ENCODE measurements at places on chromosomes 2 and 18.

- DNase-seq = no peak
Observed at GRCh38 chr2:129396980-129397599, 582.4 kb upstream of the RAB6C start.

DNA sequence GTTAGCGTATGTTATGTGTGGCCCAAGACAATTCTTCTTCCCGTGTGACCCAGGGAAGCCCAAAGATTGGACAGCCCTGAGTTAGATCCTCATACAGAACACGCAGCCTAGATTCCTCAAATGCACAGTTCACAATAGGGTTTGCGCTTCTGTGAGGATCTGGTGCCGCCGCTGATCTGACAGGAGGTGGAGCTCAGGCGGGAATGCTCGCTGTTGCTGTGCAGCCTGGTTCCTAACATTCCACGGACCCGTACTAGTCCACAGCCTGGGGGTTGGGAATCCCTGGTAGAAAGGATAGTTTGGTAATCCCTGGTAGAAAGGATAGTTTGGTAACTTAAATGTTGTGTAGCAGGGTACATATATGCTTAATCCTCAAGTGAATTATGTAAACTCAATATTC lies 27.0 kb downstream of the MAPRE3 start:
- DNase-seq = no peak

- no peak for DNase-seq
Observed at GRCh38 chr2:165563468-165564225, 94.1 kb downstream of the CSRNP3 start.

DNA sequence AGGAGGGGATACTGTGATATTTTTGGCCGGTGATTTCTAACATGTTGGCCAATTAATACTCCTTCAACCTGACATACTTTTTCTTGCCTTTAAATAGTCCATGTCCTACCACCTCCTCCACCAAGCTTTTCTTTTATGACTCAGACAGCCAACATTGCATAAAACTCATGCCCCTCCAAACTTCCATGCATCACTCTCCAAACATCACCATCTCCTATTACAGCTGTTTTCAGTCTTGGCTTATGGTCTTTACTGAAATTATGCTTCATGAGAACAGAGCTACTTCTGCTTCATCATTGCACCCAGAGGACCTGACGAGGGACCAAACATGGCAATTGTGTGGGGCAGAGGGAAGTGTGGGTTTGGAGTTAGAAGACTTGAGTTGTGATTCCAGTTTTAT lies 305.4 kb downstream of the LPIN1 start:
- no peak for DNase-seq

DNA sequence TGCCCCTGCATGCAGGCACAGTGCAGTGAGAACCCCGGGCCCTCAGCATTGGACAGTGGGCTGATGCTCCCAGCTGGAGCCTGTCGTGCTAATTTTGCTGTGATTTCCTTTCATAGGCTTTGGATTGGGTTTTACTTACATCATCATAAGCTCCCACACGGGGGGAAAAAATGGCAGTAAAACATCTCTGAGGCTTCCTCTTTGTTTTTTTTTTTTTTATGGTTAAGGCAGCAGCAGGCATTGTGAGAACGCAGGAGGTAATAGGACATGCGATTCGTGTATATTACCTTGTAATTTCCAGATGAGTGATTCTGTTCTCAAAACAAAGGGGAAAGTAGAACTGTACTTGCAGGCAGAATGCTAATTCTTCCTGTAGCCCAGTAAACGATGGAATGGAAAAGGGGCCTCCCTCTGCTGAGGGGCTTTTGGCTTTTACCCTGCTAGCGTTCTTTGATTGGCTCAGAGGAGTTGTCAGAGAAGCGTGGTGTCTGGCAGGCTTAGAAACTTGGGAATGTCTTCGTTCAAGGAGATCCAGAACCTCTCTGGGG lies 89.7 kb downstream of the NPAS2 start:
- no peak for DNase-seq

DNA sequence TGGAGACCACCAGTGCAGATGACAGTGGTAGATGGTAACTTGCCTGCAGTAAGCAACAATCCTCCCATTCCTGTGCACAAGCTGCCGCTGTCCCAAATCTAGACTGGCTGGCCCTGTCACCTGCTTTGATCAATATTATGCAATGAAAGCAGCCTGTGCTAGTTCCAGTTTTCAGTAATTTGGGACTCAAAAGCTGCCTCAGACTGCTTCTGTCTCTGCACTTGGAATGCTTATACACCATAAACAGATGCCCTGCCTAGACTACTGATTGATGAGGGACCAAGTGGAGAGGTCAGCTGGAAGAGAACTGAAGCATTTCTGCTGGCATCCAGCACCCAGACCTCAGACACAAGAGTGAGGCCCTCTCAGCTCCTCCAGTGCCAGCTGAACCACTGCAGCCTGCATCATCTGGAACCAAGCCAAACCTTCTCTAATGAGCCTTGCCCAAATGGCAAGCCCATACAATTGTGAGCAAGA lies 24.9 kb downstream of the CCBE1 start:
- DNase-seq = no peak

GRCh38 chr2:119744335-119744939 lies 15.3 kb upstream of the PTPN4 start:
- DNase-seq = no peak

- no peak for DNase-seq
Observed at GRCh38 chr2:56287508-56287907, 103.7 kb downstream of the CCDC85A start.

GRCh38 chr2:232477751-232478510 lies 9.7 kb downstream of the ECEL1 start:
- no peak for DNase-seq

GRCh38 chr2:214593727-214594126 lies 182.9 kb downstream of the VWC2L start:
- no peak for DNase-seq

GRCh38 chr2:74197049-74197448 lies 1.4 kb upstream of the MTHFD2 start:
- no peak for DNase-seq

- DNase-seq = no peak
Observed at GRCh38 chr2:136057802-136058140, 60.2 kb downstream of the CXCR4 start.

DNA sequence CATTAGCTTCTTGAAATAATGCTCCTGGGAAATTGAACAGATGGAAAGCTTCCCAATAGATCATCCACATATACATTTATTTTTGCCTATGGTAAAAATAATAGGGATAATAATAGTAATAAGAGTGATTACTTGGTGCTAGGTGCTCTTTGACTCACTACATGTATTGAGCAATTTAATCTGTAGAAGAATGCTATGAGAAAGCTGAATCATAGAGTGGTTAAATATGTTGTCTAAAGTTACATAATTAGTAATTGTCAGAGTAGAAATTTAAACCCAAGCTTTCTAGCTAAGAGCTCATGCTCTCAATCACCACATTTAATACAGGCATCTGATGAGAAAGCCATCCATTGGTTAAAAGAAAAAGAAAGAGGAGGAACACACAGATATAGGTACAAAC lies 590.5 kb upstream of the SLC8A1 start:
- DNase-seq = no peak

DNA sequence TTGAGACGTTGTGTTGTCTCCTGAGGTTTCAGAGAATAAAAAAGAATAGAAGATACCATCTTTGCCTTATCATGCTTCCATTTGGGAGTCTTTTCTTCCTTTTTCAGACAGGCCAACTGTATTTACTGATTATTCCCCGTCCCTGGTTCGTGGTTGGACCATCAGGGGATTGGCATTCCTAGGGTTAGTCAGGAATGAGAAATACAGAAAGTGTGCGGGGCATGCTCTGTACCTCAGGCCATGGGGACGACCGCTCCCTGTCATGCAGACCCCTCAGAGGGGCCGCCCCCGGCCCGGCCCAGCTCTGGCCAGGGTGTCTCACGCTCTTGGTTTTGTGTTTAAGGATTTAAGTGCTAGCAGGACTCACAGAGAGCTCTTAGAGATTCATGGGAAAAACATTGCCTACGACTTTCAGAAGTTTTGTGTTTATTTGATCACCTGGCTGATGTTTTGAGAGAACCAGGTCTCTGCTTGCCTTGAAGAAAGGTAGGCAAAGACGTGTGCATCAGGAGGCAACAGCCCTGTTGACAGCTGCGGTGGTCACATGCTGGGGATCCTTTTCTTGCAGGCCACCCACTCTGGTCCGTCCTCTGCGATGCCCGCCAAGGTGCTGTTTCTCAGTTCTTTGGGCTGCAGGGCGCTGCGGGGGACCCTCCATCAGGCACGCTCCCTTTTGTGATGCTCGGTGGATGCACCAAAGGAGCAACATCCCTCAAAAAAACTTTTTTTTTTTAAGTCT lies 317.8 kb downstream of the AGAP1 start:
- no peak for DNase-seq

DNA sequence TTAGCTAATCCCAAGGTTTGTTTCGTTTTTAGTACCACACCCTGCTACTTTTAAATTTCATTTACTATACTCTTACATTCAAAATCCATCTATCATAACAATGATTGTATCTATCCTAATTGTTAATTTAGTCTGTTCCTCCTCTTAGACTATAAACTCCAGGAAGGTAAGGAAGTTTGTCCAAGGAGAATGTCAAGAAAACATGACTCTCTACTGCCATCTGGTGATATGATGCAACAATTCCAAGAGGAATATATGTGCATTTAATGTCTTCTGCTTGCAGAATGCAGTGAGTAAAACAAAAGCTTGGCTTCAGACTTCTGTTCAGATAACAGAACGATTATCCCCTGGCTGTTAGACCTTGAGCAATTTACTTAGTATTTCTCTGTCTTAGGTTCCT lies 1267.1 kb downstream of the LRP1B start:
- no peak for DNase-seq

GRCh38 chr2:120622159-120622869 lies 113.4 kb upstream of the GLI2 start:
- no peak for DNase-seq

- DNase-seq = no peak
Observed at GRCh38 chr2:222057347-222058073, 241.3 kb downstream of the PAX3 start.

DNA sequence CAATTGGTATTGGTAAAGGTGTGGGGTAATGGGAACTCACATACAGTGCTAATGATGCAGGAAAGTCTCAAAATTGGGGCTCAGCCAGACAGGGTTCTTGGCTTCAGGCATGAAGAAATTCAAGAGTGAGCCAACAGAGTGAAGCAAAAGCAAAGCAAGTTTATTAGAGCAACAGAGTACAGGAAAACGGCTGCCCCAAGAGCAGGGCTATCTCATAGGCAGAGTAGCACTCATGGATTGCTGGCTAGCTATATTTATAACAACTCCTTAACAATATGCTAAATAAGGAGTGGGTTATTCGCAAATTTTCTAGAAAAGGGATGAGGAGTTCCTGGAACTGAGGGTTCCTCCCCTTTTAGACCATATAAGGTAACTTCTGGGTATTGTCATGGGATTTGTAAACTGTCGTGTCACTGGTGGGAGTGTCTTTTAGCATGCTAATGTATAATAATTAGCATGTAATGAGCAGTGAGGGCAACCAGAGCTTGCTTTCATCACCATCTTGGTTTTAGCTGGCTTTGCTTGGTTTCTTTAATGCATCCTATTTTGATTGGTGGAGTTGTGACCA lies 233.8 kb upstream of the NOL4 start:
- DNase-seq = no peak

DNA sequence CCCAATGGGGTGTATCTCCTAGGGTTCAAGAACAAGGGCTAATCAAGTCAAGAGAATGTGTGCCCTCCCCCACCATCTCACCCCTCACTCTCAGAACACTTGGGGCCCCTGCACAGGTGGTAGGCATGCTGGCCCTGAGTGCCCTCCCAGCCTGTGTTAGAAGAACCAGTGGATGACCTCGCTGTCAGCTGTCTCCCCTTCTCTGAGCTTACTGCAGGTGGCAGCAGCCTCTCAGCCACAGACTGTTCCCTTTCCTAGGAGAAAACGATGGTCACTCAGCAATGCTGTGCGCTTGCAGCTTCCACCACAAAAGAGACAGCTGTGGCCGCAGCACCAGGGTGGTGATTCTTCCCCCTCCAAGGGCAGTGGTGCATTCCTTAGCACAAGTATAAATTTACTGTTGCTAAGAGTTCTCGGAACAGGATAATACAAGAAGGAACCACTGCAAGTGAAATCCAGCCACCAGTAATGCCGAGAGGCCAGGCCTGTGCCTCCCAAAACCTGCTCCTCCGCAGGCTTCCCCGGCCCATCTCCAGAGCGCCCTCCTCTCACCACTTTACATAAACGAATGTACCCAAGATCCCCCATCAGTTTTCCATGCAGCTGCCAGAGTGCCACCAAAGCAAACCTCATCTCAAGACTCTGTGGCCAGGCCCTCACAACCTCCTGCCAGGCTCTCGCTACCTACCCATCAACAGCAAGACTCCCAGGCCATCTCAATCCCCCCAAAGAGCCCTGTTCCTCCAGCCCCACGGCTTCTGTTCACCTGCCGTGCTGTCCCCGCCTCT lies 935 bp upstream of the RAMP1 start:
- DNase-seq = no peak

DNA sequence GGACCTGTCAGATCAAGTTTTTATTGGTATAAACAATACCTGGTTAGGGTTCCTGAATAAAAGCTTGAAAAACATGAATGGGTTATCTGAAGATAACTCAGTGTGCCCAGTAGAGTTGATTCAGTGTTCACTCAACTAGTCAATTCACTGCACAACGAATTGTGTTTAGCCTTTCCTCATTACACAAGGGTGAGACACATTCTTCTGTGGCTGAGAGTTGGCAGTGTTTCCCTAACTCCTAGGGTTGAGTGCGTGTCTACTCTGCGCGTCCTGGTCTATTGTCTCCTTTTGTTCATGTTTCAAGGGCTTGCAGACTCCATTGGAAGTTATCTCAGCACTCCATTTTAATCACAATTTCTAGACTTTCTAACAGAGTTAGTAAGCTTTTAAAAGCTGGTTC lies 32.8 kb upstream of the TMEM178A start:
- DNase-seq = no peak

DNA sequence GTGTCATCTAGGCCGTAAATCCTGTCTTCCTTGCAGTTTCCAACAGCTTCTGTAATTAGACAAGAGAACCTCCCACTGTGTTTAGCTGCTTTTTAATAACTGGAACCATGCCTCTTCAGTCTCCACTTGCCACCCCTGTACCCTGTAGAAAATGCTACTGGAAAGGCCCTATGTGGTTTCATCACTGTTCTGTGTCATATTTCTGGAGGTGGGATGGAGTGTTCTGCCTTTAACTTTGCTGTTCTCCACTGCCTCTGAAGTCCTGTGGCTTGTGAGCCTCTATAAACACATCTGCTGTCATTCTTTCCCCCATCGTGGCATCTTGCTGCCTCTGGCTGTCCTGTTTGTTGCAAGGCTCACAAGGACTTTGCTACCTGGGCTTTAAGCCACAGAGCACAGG lies 17.9 kb downstream of the MGAT5 start:
- DNase-seq = no peak

GRCh38 chr2:196239622-196240587 lies 68.5 kb upstream of the STK17B start:
- no peak for DNase-seq

All from cortex of kidney (tissue), 1 donor.